ENCODE measurements at places on chromosomes 16 and 17.
A peak's percentile ranks its signal among the peaks of the same experiment; 100 is the strongest.

DNA sequence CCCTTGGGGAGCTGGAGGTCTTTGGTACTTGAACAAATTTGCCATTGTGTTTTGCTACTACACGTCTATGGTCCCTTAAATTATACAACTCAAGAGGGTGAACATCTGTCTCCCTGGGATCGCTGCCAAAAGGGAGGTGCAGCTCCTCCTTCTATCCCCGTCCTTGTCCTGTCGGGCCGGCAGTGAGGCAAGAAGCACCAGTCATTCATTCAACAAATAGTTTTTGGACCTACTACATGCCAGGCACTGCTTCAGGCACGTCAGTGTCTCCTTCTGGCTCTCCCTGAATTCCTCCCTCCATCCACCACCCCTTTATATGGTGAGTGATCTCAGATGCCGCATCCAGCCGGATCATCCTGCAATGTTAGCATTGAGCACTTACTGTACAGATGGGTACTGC, 2.2 kb upstream of the RPL38 start:
- ATAC-seq: no peak

DNA sequence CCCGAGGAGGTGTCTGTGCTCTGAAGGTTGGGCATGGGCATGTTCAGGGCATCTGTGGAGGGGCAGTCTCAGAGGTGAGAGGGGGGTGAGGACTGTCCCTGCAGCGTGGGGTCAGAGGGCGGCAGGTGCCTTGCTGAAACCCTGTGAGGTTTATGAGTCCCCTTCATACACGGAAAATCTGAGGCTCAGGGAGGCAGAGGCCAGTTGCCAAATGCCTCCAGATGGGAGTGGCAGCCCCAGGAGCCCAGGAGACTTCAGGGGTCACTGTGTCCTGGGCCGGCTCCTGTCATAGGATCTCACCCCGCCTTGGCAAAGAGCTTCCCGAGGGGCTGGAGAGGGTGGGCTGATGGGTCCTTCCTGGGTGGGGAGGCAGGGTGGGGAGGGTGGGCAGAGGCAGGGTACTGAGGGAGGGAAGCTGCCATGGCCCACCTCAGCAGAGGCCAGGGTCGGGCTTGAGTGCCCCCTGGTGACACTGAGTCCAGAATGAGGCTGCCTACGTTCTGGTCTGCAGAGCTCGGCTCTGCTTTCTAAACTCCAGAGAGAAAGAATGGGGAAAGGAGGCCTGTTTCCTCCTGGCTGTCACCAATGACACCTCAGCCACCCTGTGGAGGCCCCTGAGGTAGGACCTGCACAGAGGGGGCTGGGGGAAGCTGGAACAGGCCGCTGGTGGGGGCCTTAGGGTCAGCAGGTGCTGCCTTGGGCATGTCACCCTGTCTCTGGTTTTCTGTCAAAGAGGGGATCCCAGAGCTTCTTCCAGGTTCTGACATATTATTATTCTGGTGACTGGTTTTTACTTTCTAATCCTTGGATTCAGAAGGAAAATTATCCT, 1.1 kb downstream of the LGALS9 start:
- ATAC-seq: no peak

DNA sequence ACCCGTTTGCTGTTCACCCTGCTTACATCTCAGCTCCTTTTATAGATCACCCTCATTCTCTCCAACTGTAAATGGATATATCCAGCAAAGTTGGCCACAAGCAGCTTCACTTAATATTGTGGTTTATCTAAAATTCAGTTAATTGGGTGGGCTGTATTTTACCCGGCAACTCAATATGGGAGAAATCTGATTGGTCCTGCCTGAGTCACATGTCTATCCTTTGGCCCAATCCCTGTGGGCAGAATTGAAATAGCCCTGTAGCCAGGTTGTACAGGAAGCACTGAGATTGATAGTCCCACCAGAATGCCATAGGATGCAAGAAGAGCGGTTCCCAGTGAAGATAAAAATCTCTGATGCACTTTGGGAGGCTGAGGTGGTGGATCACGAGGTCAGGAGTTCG, 73.2 kb downstream of the AIPL1 start:
- ATAC-seq: no peak

- no peak for ATAC-seq
Measured at GRCh38 chr16:89324056-89325010, 106.8 kb downstream of the ZNF778 start.

GRCh38 chr16:71830359-71830758, 15.4 kb upstream of the ATXN1L start:
- ATAC-seq: no peak

- no peak for ATAC-seq
Measured at GRCh38 chr17:36024106-36024869, 6.5 kb upstream of the CCL23 start.

DNA sequence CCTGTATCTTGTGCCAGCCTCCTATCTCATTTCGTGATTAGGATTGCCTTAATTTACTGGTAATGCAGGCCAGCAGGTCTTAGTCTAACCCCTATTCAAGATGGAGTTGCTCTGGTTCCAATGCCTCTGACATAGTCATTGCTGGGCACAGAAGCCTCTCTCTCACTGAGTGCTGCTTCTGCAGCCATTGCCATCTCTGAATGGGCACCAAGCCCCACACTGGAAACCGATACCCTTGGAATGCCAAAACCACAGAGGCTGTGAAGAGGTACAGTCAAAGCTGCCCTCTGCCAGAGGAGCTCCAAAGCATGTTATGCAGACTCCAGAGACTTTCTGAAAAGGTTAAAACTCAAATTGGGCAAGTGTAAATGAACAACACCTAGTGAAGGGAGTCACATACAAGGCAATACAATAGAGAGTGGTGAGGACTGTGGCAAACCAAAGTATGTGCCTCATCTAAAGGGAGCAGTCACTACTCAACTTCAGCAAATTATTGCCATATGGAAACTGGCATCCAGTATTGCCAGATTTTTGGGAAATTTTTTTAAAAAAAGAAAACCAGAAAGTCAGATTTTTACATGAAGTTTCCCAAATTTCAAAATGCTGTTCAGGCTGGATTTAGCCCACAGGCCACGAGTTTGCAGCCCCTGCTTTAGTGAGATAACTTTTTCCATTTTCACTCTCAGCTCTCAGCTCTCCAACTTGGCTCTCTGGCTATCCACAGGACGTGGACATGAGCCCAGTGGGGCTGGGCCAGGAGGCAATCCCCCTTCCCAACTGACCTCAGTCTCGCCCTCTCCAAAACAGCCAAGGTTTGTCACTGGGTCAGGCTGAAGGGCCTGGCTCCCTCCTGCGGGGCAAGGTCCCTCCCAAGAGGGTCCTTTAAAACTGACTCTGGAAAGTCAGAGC, 2.1 kb upstream of the MMP2 start:
- peak; percentile 19 for ATAC-seq

DNA sequence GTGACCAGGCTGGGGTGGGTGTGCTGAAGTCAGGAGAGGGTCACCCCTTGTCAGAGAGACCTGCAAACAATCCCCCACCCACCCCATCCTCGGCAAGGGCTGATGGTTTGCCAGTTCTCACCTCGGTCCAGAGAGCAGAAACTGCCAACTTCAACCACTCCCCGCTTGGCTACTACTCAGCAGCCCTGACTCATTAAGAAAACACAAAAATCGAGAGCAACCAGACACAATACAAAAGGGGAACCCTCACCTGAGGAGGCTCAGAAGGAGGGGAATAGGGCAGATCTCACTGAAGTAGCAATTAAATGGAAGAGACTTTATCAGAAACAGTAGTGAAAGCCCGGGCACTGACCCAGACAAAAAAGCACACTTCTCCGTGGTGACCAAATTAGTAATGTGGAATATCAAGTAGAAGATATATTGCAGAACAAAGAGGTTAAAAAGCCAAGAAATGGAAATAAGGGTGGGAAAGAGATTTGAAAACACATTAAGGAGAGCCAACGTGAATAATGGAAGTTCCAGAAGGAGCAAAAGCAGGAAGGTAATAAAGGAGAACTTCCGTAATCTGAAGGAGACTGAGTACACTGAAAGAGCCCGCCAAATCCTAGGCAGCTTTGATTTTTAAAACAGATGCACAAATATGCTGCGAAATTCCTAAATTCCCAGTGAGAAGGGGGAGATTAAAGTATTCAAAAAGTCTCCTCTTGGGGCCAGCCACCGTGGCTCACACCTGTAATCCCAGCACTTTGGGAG, 23.6 kb downstream of the CENPV start:
- no peak for ATAC-seq

DNA sequence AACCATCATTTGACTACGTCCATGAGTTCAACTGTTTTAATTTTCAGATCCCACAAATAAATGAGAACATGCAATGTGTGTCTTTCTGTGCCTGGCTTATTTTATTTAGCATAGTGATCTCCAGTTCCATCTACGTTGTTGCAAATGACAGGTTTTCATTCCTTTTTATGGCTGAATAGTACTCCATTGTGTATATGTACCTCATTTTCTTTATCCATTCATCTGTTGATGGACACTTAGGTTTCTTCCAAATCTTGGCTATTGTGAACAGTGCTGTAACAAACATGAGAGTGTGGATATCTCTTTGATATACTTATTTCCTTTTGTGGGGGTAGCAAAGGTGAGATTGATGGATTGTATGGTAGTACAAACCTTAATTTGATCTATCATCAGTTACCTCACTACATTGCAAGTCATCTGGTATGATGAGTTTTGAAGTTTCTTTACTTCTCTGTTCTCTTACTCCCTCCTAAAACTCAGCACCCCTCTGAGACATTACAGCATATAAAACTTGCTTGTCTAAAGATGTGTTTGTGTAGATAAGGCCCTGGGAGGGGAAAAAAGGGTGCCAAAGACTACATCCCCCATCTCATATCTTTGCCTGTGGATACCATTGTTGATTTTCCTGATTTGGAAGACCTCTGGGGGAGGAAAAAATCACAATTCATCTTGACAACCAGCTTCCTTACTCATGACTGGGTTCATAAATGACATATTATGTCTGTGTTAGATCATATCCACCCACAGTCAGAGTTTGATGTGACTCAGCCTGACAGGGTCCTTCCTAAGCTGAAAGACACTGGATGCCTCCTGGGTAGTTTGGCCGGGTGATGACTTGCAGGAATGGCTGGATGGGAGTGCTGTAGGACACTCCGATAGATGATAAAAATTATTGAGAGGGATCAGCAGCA, 47.6 kb downstream of the ABCA9 start:
- ATAC-seq: no peak

DNA sequence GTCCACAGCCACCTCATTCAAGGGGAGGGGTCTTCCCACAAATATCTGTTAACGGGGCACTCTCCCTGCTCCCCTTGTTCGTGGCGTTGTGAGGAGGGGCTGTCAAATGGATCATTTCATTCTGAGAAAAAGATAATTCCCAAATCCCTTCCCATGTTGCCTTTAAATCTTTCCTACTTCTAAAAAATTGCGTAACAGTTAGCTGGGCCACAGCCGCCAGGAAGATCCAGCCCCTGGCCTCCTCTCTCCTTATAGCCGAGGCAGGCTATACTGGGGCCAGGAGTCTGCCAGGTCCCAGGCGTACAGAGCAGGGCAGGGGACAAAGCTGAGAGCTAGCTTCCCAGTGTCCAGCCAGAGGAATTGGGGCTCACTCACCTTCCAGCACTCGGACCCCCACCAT, 430 bp downstream of the C16orf89 start:
- ATAC-seq: no peak

GRCh38 chr16:69171325-69172084, 15.5 kb upstream of the SNTB2 start:
- no peak for ATAC-seq

DNA sequence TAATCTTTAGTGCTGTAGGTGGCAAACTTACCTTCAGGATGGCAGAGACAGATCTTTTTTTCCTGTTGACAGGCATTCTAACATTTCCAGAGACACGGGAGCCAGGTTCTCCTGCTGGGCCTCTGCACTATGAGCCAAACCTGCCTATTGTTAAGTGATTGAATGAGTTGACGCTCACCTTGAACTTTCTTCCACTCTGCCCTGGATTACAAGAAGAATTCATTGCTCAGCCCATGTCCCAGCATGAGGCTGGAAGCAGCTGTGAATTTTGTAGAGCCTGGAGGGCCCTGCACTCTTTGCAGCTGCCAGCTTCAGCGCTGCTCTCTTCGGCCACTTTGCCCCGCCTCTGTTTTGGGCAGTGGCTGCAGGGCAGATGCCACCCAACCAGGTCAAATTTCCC, 9.4 kb upstream of the SLC7A5 start:
- no peak for ATAC-seq

DNA sequence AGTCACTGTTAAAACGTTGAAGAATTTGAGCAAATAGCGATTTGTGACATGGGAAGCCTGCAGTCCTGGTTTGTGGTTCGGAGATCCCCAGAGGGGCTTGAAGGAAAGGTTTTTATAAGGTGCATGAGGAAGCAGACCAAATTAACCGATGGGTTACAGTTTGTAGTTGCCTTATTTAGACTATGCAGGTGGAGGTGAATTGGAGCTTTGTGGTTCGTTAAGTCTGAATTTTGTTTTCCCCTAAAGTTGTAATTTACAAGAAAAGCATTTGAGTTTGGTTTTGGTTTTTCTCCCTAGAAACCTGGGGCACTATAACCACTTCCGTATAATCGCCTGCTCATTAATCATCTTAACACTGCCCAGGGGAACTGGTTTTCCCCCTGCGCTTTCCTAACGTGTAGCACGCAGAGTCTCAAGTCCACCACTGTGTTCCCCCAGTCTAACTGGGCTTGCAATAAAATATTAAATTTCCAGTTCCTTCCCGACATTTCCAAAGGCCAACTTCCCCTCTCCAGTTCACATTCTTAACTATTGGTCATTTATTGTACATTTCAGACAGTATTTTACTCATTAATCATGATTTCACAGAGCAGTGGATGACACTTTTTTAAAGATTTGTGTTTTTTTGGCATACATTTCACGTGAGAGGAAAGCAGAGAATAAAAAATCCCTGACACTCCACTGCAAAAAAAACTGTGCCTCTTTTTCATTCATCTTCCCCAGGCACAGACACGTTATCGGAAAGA, 932 bp downstream of the ZNF267 start:
- no peak for ATAC-seq

GRCh38 chr17:81672504-81672903, 6.0 kb downstream of the CCDC137 start:
- ATAC-seq: no peak

DNA sequence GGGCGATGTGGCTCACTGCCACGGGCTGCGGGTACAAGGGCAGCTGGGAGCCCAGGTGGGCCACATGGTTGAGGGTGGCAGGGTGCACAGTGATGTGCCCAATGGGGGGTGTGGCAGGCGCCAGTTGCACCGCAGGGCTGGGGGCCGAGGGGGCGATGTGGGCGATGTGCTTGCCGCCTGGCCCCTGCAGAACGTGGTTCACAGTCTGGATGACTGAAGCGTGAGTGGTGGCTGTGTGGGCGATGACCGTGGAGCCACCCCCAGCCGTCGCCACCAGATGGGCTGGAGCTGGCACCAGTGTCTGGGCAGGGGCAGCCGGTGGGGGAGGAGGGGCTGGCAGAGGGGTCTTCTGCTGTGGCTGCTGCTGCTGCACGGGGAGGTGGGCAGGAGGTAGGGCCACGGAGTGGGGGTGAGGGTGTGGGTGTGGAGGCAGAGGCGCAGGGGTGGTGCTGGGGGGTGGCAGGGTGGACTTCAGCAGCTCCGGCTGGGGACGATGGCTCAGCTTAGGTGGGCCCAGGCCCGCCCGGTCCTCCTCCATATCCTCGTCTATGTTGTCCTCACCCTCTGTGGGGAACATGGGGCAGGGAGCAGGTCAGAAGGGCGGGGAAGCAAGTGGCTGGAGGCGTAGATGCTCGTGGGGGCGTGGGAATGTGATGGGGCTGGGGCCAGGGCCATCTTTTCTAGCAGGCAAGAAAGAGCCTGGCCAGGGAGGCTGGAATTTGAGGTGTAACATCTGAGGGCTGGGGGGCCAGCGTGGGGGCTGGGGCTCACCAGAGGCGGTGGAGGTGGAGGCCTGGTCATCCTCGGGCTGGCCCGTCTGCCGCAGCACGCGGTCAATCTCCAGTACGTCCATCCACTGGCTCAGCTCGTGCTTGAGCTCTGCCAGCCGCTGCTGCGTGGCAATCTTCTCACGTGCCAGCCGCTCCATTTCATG, 13.5 kb downstream of the MNT start:
- no peak for ATAC-seq
